NCI-H1092 (cell line): ENCODE measurements at places on chromosomes 13 and 19.

DNA sequence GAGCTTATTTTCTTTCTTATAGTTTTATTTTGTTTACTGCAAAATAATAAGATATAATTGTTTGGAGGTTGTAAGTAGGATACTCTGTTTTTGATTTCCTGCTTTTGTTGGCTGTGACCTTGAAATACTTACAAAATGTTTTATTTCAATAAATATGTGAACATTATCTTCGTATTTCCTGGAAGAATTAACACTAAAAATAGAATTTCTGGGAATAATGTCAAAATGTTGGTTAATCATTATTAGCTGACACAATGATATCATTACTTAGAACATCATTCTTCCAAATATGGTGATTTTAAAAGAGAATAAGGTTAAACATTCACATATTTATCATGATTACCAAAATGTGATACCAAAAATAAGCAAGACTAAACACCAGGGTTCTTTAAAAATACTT lies 1148.6 kb upstream of the PRR20A start:
- no peak for DNase-seq

- no peak for DNase-seq
Measured at GRCh38 chr13:85567909-85568308, 231.3 kb downstream of the SLITRK6 start.

DNA sequence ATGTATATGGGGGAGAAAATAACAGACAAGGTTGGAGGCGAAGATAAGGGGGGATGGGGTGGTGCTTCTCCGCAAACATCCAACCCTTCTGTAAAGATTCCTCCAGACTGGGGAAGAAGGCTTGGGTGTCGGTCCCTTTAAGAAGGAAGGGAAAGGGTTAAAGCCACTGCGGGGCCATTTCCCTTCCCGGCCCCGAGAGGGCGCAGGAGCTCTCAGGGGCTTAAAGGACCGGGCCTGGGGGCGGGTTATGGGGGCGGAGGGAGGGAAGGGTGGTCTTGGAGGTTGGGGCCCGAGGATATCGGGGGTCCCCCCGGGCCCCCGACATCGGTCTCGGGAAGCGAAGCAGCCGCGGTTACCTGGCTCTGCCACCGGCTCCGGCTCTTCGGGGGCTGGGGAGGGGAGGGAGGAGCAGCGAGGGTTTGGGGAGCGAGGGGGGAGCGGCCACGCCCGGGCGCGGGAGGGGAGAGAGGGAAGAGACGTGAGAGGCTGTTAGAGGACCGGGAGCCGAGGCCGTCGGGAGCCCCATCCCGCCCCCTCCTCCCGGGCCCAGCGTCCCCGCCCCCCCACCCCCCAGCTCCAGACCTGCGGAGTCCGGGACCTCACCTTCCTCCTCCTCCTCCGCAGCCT lies 2.8 kb downstream of the TNNT1 start:
- DNase-seq: no peak

DNA sequence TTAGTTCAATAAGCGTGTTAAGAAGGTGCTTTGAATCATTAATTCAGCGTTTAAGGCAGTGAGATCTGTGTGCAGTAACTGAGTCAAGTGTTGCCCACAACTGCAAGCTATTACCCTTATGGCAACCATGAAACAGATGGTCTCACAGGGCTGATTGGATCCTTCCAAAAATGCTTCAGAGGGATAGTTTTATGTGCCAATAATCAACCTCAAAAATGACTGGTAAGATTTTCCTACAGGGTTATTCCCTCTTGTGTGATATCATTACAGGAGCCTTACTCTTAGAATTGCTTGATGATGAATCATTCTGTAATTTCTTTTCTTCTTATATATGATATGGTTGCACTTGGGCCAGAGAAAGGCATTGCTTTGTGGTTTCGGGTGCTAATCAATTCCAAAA lies 1299.2 kb upstream of the ATXN8OS start:
- no peak for DNase-seq

GRCh38 chr19:11345122-11345803 lies 805 bp downstream of the TMEM205 start:
- no peak for DNase-seq

- DNase-seq: no peak
Measured at GRCh38 chr13:110506859-110507566, 54.5 kb downstream of the RAB20 start.

DNA sequence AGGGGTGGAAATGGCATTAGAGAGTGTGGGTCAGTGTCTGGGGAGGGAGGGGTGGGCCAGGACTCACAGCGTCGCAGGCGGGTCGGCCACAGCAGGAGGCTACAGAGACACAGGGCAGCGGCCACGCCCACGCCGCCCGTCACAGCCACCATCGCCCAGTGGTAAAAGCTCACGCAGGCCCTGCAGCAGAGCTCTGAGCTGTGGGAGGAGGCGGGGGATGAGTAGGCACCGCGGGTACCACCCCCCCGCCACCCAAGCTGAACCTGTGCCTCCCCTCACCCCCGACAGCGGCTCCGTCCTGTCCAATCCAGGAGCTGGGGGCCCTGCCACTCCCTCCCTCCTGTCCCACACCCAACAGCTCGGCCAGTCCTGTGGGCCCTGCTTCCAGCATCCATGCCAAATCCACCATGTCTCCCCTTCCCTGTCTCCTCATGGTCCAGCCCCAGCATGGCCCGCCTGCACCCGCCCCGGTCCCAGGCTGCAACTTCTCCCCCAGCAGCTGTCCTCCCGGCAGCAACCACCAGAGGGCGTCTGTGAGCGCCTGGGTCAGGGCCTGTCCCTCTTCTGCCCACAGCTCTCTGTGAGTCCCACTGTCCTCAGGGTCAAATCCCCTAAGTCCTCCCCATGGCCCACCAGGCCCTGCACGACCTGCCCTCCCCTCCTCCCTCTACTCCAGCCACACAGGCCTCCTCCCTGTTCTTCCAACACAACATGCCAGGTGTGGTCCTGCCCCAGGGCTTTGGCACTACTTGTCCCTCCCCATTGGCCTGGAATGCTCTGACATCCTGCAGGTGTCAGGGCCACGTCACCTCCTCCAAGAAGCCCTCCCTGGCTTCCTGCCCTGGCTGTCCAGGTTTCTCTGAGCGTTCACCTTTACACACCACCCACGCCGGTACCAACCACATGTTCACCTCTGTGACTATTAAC lies 6.0 kb downstream of the TEKTIP1 start:
- peak; percentile 23 for DNase-seq

GRCh38 chr13:109816112-109816807 lies 29.9 kb upstream of the IRS2 start:
- DNase-seq: peak; percentile 11

DNA sequence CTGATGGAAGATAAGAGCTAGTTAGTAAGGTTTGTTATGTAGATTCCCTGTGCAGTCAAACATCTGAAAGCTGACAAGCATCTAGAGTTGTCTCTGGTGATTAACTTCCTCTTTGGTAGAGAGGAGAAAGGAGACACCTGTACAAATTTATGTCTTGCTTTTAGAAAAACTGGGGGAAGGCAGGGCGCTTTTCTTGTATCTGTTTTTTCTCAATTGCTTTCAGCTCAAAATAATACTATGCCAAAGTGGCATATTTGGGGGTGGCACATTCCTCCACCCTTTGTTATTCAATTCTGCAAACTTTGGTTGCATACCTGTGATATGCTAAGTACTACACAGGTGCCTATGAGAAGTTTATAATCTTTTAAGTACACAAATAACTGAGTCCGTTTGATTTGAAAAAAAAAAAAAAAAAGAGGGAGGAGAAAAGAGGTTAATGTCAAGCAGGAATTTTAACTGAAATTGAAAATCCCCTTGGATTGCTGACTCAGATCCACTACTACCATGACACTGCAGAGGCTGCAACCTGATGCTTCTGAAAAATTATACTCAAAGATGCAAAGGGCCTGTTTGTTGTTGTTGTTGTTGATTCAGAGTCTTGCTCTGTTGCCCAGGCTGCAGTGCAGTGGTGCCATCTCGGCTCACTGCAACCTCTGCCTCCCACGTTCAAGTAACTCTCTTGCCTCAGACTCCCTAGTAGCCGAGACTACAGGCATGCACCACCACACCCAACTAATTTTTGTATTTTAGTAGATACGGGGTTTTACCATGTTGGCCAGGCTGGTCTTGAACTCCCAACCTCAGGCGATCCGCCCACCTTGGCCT lies 164.8 kb upstream of the NBEA start:
- no peak for DNase-seq

DNA sequence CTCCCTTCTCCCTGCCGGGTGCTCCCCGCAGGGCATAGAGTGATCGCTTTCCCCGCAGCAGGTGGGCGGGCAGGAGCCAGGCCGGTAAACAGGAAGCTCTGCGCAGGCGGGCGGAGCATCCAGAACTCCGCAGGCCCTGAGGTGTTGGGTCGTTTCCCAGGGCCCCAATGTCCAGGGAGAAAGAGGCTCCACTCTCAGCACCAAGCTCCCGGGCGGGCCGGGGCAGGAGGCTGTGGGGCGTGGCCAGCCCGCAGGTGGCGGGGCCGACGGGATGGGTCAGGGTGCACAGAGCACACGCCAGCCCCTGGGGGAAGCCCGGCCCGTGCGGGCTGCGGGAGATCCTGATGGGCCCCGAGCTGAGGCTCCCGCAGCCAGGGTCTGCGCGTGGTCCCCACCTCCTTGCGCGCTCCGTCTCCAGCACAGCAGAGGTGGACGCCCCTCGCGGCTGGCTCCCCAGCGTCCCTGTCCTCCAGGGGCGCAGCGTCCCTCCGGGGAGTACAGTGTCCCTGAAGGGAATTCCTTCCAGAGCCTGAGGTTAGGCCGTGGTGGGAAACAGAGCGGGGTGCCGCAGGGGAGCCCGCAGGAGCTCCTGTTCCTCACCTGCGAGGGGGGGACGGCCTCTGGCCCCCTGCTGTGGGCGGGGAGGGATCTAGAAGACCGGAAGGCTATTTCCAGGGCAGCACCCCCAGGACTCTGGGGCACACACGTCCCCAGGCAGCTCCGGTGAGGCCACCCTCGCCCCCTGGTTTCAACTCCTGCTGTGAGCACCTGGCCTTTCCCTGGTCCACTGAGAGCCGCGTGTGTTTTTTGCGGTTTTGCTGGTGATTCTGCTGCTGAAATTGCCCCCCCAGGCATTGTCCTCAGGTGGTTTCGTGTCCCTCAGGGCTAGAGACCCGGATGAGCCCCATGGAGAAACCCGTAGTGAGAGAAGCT lies 12.2 kb downstream of the PIP5K1C start:
- no peak for DNase-seq

DNA sequence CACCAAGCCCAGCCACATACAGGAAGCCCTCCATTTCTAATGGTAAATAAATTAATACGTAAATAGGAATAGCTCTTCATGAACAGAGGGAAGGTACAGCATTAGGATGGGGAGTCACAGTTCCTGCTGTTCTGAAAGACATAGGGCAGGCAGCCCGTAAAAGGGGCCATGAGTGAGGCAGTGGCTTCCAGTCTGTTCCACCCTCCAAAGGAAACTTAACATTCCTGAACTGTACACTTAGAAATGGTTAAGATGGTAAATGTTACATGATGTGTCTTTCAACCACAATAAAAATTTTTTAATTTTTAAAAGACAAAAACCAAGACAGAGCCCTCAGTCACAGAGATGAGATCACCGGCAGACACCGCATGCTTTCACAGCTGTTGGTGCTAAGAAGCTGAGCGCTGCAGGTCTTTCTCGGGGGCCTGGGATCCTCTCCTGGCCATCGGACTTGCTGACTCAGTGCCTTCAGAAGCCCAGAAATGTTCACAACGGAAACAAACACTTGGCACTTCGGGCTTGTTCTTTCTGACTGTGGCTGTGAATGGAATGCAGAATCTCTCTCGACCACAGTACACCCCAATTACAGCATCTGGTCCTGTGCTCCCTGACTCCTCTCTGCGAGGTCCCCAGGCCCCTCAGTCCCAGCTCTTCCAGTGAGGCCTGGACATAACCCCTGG lies 36.4 kb downstream of the EPS15L1 start:
- DNase-seq: no peak

DNA sequence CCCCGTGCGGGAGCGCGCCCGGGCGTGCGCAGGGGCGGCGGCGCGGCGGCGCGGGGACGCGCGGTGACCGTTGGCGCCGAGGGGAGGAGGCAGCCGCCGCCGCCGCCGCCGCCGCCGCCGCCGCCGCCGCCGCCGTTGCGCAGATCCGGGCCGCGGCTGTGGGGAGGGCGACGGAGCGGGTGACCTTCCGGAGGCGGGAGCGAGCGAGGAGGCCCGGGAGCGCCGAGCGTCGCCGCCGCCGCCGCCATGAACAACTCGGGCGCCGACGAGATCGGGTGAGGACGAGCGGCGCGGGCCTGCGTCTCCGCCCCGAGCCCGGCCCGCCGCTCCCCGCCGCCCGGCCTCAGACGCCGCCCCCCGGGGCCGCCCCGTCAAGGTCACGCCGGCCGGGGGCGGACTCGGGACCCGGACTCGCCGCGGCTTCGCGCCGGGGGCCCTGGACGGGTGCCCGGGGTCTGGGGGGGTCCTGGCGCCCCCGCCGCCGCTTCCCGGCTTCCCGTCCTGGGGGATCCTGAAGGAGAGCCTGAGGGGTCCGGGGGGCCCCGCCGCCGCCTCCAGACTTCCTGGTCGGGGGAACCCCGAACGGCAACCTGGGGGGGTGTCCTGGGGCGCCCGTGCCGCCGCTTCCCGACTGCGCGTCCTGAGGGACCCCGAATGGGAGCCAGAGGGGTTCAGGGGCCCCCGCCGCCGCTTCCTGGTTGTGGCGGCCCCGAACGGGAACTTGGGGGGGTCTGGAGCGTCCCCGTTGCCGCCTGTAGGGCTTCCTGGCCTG lies at the start of gene DAZAP1:
Gene DAZAP1 (plus strand): TSS at position 59 of the 772 bp plus-strand sequence. CDS start 188 bp downstream, at position 247.
- no peak for DNase-seq

DNA sequence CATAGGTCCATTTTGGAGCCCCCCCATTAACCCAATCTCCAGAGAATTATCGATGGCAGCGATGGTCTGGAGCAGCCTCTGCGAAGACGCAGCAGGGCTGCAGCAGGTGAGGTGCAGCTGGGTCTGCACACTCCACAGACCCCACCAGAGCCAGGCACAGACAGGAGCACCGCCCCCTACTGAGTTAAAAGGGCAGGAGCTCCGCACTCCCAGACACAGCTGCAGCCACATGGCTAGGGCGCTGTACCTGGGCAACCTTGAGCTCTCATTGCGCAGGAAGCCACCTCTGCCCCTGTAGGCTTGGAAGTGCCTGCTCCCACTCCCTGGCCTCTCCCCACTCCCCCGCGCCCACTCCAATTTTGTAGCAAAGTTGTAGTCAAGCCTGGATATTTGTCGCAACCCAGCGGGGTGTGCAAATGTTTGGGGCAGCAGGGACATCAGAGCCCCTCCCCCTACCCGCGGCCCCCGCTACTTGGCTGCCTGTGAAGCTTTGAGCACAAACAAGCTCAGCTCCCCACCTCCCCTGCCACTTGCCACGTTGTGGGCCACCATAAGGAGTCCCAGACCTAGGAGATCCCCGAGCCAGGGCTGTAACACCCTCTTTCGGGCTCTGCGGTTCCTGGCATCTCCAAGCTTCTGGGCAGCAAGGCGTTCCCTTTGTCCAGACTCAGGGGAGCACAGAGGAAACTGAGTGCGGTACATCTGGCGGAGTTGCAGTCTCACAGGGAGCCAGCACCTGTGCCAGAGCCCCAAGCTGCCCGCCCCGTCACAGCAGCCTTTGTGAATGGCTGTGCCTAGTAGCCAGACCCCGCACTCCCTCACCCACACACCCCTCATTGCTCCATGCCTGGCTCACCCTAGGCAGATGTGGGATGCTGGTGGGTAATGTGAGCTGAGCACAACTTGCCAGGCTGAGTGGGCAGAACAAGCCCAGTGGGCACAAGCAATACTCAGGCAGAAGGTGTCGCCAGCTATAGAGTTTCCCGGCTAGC lies 949.7 kb upstream of the SLITRK1 start:
- no peak for DNase-seq
